IMR-90 (cell line): ENCODE measurements at places on chromosomes 3 and 15. TPM values are rescaled to one million over a fixed set of nuclear protein-coding genes. Genes with fewer than 3 reads are reported as not detected.

The TF gene
- total RNA-seq, result not detected in 2 replicates

- H3K36me3 ChIP-seq, result no peaks in the 10 kb centered on the region
- H3K27ac ChIP-seq, result no peak overlapping the region
- no peaks in the 10 kb centered on the region for H3K4me1 ChIP-seq
Measured at GRCh38 chr15:26967719-26968269, 3.2 kb upstream of the GABRG3 start.

DNA sequence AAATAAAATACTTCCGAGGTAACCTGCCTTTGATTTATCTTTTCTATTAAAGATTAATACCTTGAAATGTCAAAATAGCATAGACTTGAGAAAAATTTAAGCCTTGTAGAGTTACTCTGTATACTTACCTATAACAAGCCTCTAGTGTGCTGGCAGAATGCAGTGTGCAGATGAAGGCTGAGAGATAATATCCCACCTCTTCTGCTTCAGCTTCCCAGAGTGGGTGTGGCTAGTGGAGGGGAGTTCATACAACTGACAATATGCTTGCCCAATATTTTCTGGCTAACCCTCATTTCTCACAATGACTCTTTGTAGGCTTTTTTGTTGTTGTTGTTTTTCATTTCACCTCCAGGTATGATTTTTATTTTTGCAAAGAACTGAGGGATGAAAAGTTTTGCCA is 15.7 kb upstream of the ZBTB20 start:
- H3K27ac ChIP-seq, result no peak overlapping the region
- H3K4me1 ChIP-seq, result no peaks in the 10 kb centered on the region; the same call in 1 of the 2 replicates
- no peak overlapping the region for H3K4me3 ChIP-seq
- no peak for DNase-seq
- no peaks in the 10 kb centered on the region for H3K36me3 ChIP-seq

GRCh38 chr15:90037961-90038631 is 37.0 kb downstream of the ZNF710 start:
- H3K27me3 ChIP-seq, result no peaks in the 10 kb centered on the region
- no peak overlapping the region for H3K4me3 ChIP-seq
- H3K36me3 ChIP-seq, result no peaks in the 10 kb centered on the region
- peak; percentile 53 for DNase-seq

The C3orf85 gene
- not detected in 2 replicates for total RNA-seq

GRCh38 chr3:159273608-159274007 is 471.8 kb downstream of the MFSD1 start:
- H3K36me3 ChIP-seq, result no peaks in the 10 kb centered on the region
- no peaks in the 10 kb centered on the region for H3K4me1 ChIP-seq
- H3K4me3 ChIP-seq, result no peak overlapping the region
- H3K27ac ChIP-seq, result no peak overlapping the region
- DNase-seq, result peak; percentile 43

The SPINK8 gene
- total RNA-seq, result not detected in 2 replicates

GRCh38 chr3:9179826-9180763 is 69.4 kb downstream of the SRGAP3 start:
- no peak for DNase-seq
- no peaks in the 10 kb centered on the region for H3K4me1 ChIP-seq
- H3K4me3 ChIP-seq, result no peak overlapping the region
- H3K36me3 ChIP-seq, result no peaks in the 10 kb centered on the region
- H3K27me3 ChIP-seq, result 0 out of 2 replicates have a peak, but pooled peaks cover 4% of the 10 kb centered on the region
- H3K27ac ChIP-seq, result no peak overlapping the region

GRCh38 chr3:177144922-177145321 is 52.4 kb downstream of the TBL1XR1 start:
- H3K4me3 ChIP-seq, result no peak overlapping the region
- H3K27ac ChIP-seq, result no peak overlapping the region
- H3K27me3 ChIP-seq, result no peaks in the 10 kb centered on the region
- no peaks in the 10 kb centered on the region for H3K36me3 ChIP-seq

DNA sequence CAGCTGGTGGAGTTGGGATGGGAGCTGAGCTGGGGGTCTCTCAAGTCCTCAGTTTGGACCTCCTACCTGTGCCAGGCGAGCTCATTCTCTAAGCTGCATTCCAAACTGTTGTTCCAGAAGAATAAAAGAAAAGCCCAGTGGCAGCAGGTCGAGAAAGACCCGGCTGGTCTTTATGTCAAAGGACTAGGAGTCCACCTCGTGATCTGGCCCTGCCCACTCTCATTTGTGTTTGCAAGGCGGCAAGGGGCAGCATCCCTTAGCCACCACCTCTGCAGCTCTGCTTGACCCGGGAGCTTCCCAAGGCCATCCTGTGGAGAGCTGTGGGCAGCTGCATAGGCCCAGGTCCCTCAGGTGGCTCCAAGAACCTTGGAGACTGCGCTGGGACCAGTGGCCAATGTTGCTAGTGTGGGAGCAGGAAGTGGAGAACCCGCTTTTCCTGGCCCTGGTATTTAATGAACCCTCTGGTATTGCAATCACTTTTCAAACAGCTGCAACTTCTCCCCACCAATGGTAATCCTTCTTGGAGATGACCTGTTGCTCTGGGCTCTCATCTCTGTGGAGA is 30.9 kb downstream of the KY start:
- no peaks in the 10 kb centered on the region; the same call in 1 of the 2 replicates for H3K4me1 ChIP-seq
- H3K27ac ChIP-seq, result no peak overlapping the region
- no peak overlapping the region for H3K4me3 ChIP-seq

DNA sequence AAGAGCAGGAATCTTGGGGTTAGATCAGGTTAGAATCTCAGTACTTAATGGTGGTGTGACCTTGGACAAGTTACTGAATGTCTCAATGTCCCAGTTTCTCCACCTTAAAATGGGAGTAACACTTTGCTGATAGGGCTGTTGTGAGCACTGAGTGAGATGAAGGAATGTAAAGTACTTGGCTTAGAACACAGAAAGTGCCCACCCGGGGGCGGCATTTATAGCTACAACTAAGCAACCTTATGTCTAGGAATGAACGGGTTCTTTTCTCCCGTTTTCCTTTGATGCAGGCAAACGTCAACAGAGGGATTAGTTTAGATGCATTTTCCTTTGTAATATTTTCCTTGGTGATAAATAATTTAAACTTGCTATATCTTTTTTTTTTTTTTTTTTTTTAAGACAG is 176.6 kb downstream of the USP13 start:
- H3K27ac ChIP-seq, result no peak overlapping the region
- H3K36me3 ChIP-seq, result no peaks in the 10 kb centered on the region
- no peaks in the 10 kb centered on the region; the same call in none of the 2 replicates for H3K27me3 ChIP-seq
- no peak for DNase-seq

The RFTN1 gene
- total RNA-seq, result 52.0 and 52.2 TPM in 2 replicates

GRCh38 chr3:66497985-66498671 is 2.7 kb downstream of the LRIG1 start:
- no peak overlapping the region for H3K27ac ChIP-seq
- H3K36me3 ChIP-seq, result no peaks in the 10 kb centered on the region
- peaks cover 9% of the 10 kb centered on the region for H3K4me1 ChIP-seq
- H3K27me3 ChIP-seq, result peaks cover 3% of the 10 kb centered on the region; the same call in 1 of the 2 replicates
- no peak for DNase-seq
- peak overlapping the region; percentile 97; the same call in 1 of the 2 replicates for H3K4me3 ChIP-seq

- DNase-seq, result peak; percentile 84
- no peak overlapping the region for H3K4me3 ChIP-seq
- H3K27ac ChIP-seq, result no peak overlapping the region
- peaks cover 9% of the 10 kb centered on the region for H3K4me1 ChIP-seq
- H3K36me3 ChIP-seq, result no peaks in the 10 kb centered on the region
Measured at GRCh38 chr3:105364128-105364527, 2.6 kb upstream of the ALCAM start.

- H3K4me1 ChIP-seq, result peaks cover 6% of the 10 kb centered on the region
- peaks cover 3% of the 10 kb centered on the region; the same call in 1 of the 2 replicates for H3K27me3 ChIP-seq
- no peak overlapping the region for H3K27ac ChIP-seq
- H3K36me3 ChIP-seq, result no peaks in the 10 kb centered on the region
- no peak for DNase-seq
Measured at GRCh38 chr3:187565701-187566100, 104.5 kb downstream of the SST start.

- H3K4me1 ChIP-seq, result no peaks in the 10 kb centered on the region
- H3K4me3 ChIP-seq, result no peak overlapping the region
- DNase-seq, result no peak
- no peaks in the 10 kb centered on the region for H3K36me3 ChIP-seq
- no peaks in the 10 kb centered on the region for H3K27me3 ChIP-seq
Measured at GRCh38 chr3:63037116-63037515, 161.9 kb upstream of the CADPS start.

GRCh38 chr3:65575376-65575840 is 463.3 kb downstream of the MAGI1 start:
- H3K36me3 ChIP-seq, result no peaks in the 10 kb centered on the region
- no peaks in the 10 kb centered on the region for H3K27me3 ChIP-seq
- no peak overlapping the region for H3K27ac ChIP-seq
- DNase-seq, result peak; percentile 98

The FETUB gene
- total RNA-seq, result not detected in 2 replicates

The HRG gene
- not detected in 2 replicates for total RNA-seq

DNA sequence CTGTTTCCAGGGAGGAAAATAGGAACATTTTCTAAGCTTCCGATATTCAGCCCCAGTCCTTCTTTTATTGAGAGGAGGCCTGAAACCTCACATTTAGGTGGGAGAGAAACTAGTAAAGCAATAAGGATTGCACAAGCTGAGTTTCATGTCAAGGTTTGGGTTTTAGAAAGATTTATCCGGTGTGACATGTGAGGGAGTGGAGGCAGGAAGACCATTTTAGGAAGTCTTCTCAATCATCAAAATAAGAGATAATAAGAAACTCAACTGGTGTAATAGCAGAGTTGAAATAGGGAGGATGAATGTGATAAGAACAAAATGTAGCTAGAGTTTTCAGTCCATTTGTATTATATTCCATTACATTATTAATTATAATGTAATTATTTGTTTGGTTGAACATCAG is 27.7 kb upstream of the CLDN16 start:
- DNase-seq, result no peak
- H3K4me3 ChIP-seq, result no peak overlapping the region
- no peaks in the 10 kb centered on the region for H3K36me3 ChIP-seq
- H3K4me1 ChIP-seq, result peaks cover 2% of the 10 kb centered on the region; the same call in 1 of the 2 replicates
- no peaks in the 10 kb centered on the region for H3K27me3 ChIP-seq

- no peaks in the 10 kb centered on the region for H3K27me3 ChIP-seq
- no peaks in the 10 kb centered on the region for H3K36me3 ChIP-seq
- peak overlapping the region; percentile 29; the same call in 1 of the 2 replicates for H3K27ac ChIP-seq
- no peaks in the 10 kb centered on the region for H3K4me1 ChIP-seq
Measured at GRCh38 chr15:37117030-37117429, 16.7 kb upstream of the MEIS2 start.

GRCh38 chr3:46289966-46290365 is 47.7 kb downstream of the CCR3 start:
- H3K4me3 ChIP-seq, result no peak overlapping the region
- DNase-seq, result no peak
- no peak overlapping the region for H3K27ac ChIP-seq
- H3K36me3 ChIP-seq, result no peaks in the 10 kb centered on the region

The TATDN2 gene
- total RNA-seq, result 7.8 and 9.0 TPM in 2 replicates

The HTR3E gene
- total RNA-seq, result not detected in 2 replicates

DNA sequence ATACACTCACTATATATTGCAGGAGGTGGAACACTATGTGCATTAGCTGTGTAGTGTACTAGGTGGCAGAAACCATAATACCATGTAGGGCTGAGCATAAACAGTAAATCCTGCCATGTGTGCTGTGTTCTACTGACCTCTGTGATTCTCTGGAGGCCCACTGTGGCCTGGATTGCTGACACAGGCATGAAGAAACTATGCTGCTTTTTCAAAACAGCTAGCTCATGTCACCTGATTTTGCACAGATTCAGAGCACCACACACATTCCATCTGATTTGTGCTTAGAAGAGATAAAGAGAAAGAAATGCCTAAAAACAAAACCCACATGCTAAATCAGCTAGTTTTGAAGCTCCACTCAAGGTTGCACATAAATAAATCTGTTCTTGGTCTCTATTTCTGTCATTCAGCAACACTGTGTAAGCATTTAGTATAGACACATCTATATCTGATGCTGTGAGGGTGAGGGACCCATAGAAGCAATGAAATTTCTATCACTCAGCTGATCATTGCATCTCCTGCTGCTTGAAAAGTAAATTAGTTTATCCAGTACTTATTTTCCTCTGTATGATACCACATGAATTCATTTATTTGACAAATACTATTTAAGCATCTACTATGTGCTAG is 1007.7 kb upstream of the SEMA6D start:
- no peaks in the 10 kb centered on the region for H3K27me3 ChIP-seq
- no peak for DNase-seq
- no peak overlapping the region for H3K4me3 ChIP-seq
- H3K27ac ChIP-seq, result no peak overlapping the region
- H3K4me1 ChIP-seq, result no peaks in the 10 kb centered on the region

The UROC1 gene
- total RNA-seq, result not detected in 2 replicates

The PRSS50 gene
- not detected in 2 replicates for total RNA-seq

GRCh38 chr3:50550079-50550736 is 17.3 kb downstream of the C3orf18 start:
- no peak overlapping the region for H3K27ac ChIP-seq
- no peaks in the 10 kb centered on the region for H3K36me3 ChIP-seq
- H3K4me1 ChIP-seq, result no peaks in the 10 kb centered on the region
- H3K27me3 ChIP-seq, result peaks cover 37% of the 10 kb centered on the region
- H3K4me3 ChIP-seq, result no peak overlapping the region

- peaks cover 15% of the 10 kb centered on the region for H3K4me1 ChIP-seq
- no peaks in the 10 kb centered on the region for H3K36me3 ChIP-seq
- H3K27ac ChIP-seq, result 0 out of 2 replicates have a peak overlapping the region, but pooled peaks have one; percentile 65
- no peaks in the 10 kb centered on the region for H3K27me3 ChIP-seq
- no peak overlapping the region for H3K4me3 ChIP-seq
Measured at GRCh38 chr3:159828542-159828943, 160.1 kb upstream of the IL12A start.

DNA sequence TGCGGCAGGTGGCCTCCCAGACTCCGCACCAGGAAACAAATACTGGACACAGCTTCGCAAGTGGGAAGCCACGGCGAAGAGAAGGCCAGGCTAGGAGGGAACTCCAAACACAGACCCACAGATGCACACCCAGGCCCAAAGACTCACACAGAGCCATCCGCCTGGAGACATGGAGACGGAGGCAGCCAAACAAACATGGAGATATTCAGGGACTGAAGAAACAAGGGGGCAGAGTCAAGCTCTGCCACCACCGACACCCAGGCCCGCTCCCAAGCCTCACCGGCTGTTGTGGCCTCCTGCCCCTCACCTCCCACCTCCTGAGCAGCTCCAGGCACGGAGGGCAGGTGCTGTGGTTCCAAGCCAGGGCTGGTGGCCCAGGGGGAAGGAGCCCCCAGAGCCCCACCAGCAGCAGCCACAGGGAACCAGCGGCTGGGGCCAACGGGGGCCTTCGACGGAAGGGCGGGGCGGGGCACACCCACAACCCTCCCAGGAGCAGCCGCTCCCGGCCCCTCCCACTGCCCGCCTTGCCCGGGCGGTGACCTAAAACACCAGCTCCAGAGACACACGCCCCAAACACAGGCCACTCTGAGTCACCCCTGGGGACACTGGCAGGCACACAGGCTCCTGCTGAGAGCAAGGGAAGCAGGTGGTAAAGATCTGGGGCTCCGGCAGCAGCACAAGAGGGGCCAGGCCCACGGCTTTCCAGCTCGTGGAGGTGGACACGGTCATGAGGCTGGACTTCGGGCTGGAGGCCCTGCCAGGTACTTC is 31.9 kb downstream of the TNK2 start:
- H3K27ac ChIP-seq, result no peak overlapping the region
- H3K36me3 ChIP-seq, result peaks cover 43% of the 10 kb centered on the region
- H3K4me3 ChIP-seq, result no peak overlapping the region
- H3K27me3 ChIP-seq, result no peaks in the 10 kb centered on the region
- no peak for DNase-seq
- no peaks in the 10 kb centered on the region for H3K4me1 ChIP-seq
